ENCODE measurements at places on chromosomes 13 and 19. TPM values are rescaled to one million over a fixed set of nuclear protein-coding genes. Genes with fewer than 3 reads are reported as not detected.

The ZNF888 gene
- 1.4 TPM for total RNA-seq

DNA sequence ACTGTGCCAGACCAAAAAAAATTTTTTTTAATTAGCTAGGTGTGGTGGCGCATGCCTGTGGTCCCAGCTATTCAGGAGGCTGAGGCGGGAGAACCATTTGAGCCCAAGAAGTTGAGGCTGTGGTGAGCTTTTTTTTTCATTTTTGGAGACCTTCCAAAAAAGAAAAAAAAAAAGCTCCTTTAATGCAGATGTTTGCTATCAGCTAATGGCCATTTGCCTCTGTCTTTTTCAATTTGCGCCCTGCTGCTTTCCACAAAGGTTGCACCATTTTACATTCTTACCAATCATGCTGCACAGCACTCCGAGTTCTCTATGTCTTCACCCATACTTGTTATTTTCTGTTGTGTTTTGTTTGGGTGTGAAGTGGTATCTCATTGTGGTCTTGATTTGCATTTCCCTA is 15.6 kb upstream of the SMARCA4 start:
- H3K4me3 ChIP-seq, result no peak overlapping the region
- H3K4me1 ChIP-seq, result peaks cover 5% of the 10 kb centered on the region
- H3K27me3 ChIP-seq, result no peaks in the 10 kb centered on the region

DNA sequence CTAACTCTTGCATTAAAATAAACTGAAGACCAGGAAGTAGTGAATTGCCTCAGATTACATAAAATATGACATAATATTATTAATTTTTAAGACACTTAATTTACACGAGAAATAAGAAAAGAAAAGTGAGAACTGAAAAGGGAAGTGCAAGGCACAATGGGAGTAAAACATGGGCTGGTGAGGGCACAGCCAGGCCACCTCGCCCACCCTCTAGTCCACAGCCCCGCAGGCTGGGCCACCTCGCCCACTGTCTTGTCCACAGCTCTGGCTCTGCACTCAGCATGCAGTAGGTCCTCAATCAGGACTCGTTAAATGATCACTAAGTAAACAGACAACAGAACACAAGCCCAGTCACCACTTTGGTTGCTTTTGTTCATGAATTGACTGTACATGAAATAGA is 67.8 kb upstream of the ARHGEF7 start:
- H3K27me3 ChIP-seq, result no peaks in the 10 kb centered on the region
- H3K27ac ChIP-seq, result no peak overlapping the region
- no peak for DNase-seq
- H3K4me3 ChIP-seq, result no peak overlapping the region
- H3K36me3 ChIP-seq, result no peaks in the 10 kb centered on the region

GRCh38 chr13:20679879-20680278 is 23.6 kb upstream of the IL17D start:
- H3K27ac ChIP-seq, result no peak overlapping the region
- H3K27me3 ChIP-seq, result no peaks in the 10 kb centered on the region
- H3K4me1 ChIP-seq, result no peaks in the 10 kb centered on the region

- H3K27ac ChIP-seq, result no peak overlapping the region
- DNase-seq, result no peak
- H3K27me3 ChIP-seq, result no peaks in the 10 kb centered on the region
- peaks cover 47% of the 10 kb centered on the region for H3K36me3 ChIP-seq
Observed at GRCh38 chr19:6421075-6422014, 3.3 kb downstream of the KHSRP start.

GRCh38 chr13:24274452-24275021 is 34.8 kb upstream of the C1QTNF9 start:
- no peaks in the 10 kb centered on the region for H3K36me3 ChIP-seq
- H3K4me1 ChIP-seq, result peaks cover 9% of the 10 kb centered on the region
- no peaks in the 10 kb centered on the region for H3K27me3 ChIP-seq
- no peak for DNase-seq
- no peak overlapping the region for H3K4me3 ChIP-seq

The KCNN1 gene
- 0.99 TPM for total RNA-seq

GRCh38 chr13:48043789-48044503 is 6.4 kb downstream of the NUDT15 start:
- H3K36me3 ChIP-seq, result no peaks in the 10 kb centered on the region
- no peaks in the 10 kb centered on the region for H3K27me3 ChIP-seq
- peak overlapping the region; percentile 34 for H3K27ac ChIP-seq
- no peak overlapping the region for H3K4me3 ChIP-seq

DNA sequence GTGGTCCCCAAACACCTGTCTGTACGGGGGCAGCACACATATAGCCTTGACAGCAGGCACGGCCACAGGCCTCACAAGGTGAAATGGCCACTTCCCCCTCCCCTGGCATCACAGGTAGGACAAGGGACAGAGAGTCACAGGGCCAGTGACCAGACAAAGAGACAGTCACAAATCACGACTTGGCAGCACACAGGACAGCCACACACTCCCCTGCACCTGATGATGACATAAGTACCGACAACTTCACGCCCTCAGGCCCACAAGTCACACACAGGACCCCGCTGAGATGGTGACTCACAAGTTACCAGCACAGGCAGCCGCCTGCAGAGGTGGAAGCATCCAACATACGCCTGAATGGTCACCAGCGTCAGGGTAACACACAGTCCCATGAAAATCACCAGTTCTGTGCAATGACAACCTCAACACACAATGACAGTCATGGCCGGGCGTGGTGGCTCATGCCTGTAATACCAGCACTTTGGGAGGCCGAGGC is 16.5 kb downstream of the TYK2 start:
- H3K27me3 ChIP-seq, result no peaks in the 10 kb centered on the region
- DNase-seq, result no peak
- H3K36me3 ChIP-seq, result peaks cover 41% of the 10 kb centered on the region
- no peak overlapping the region for H3K4me3 ChIP-seq
- H3K27ac ChIP-seq, result no peak overlapping the region

DNA sequence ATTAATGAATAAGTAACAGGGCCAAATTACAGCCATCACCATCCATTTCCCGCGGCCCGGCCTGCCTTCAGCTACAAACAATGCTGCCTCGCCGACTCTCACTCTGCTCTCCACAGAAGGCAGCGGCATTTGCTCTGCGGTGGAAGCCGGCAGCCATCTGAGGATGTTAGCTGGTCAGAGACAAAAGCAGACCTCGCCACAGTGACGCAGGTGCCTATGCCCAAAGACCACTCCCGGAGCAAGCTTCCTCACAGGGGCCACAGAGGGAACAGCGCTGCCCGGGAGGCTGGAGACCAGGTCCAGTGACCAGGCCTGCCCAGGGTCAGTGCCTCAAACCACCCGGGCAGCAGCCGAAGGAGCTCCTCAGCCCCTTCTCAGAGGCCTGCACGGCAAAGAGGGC is 16.4 kb downstream of the PEPD start:
- H3K4me1 ChIP-seq, result no peaks in the 10 kb centered on the region
- H3K4me3 ChIP-seq, result no peak overlapping the region
- DNase-seq, result no peak
- H3K27ac ChIP-seq, result no peak overlapping the region
- H3K27me3 ChIP-seq, result no peaks in the 10 kb centered on the region
- H3K36me3 ChIP-seq, result peaks cover 15% of the 10 kb centered on the region

DNA sequence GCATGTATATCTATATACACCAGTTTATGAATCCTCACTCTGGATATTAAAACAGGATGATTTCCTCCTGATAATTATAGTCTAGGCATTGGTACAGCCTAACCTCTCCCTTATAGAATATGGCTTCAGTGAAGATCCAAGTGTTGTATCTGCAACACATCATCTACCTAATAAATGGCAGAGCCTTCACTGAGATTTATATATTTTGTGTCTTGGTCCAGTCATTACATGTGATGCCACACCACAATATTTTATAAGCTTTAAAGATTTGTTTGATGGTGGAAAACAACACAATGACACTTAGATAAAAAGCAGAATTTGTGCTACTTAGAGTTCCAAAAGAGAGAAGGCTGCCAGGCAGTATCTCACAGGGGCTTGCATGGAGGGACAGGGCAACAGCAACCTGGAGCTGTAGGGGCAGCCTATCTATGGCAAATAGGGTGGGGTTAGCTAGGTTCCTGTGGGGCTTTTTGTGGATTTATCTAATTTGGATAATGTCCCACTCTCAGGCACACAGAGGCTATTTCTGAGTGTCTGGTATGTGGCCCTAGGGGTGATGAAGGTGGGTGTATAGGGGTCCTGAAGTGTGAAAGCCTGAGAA is 1736.7 kb upstream of the PRR20A start:
- H3K4me3 ChIP-seq, result no peak overlapping the region
- no peaks in the 10 kb centered on the region for H3K36me3 ChIP-seq
- no peaks in the 10 kb centered on the region for H3K27me3 ChIP-seq
- DNase-seq, result no peak

The C19orf38 gene
- 3.5 TPM for total RNA-seq

DNA sequence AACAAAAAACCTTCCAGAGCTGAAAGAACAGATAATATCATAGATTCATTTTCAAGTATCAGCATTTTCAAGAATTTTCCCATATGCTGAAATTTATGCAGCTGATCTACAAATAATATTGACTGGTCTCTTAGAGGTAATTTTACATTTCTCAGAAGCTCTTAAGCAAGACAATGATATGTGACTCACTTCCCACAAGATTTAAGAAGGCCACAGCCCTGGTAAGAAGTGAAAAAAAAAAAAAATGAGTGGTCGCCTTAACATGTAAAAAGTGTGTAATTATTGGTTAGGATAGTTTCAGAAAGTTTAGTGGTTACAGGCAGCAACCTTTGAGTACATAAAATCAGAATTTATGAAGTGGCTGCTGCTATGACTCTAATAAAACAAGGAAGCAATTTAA is 54.5 kb downstream of the NUFIP1 start:
- H3K4me3 ChIP-seq, result no peak overlapping the region
- DNase-seq, result no peak
- no peaks in the 10 kb centered on the region for H3K36me3 ChIP-seq
- peaks cover 43% of the 10 kb centered on the region for H3K4me1 ChIP-seq
- H3K27me3 ChIP-seq, result no peaks in the 10 kb centered on the region

DNA sequence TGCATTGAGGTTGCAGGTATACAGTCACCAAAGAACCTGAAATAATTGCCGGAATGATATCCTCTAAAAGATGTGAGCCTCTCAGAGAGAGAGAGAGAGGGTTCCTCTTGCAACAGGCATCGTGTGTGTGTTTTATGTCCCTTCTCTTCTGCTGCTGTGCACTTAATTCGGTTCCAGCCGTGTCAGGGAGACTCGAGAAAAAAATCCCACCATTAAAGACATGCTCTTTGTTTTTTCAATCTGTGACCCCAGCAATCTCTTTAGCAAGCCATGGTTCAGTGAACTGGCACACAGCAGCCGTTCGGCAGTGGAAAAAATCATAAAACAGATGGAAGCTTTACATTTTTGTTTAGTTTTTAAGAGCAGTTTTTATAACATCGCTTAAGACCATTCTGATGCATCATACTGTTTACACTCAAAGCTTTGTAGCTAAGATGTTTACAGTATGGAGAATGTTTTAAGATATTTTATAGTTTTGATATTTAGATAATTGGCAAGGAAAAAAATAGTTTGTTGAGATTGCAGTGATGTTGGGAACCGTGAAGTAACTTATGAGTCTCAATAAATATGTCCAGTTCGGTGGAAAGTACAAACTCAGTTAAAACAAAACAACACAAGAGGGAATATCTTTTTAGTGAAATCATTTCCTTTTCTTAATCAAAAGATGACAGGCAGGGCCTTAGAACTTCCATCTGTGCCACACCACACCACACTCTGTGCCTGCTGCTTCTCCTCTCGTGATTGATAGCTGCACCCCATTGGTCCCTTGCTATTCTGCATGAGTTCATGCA is 31.2 kb upstream of the ZNF536 start:
- H3K27ac ChIP-seq, result no peak overlapping the region
- no peak overlapping the region for H3K4me3 ChIP-seq

GRCh38 chr13:35984776-35985453 is 146.3 kb downstream of the DCLK1 start:
- H3K27ac ChIP-seq, result no peak overlapping the region

DNA sequence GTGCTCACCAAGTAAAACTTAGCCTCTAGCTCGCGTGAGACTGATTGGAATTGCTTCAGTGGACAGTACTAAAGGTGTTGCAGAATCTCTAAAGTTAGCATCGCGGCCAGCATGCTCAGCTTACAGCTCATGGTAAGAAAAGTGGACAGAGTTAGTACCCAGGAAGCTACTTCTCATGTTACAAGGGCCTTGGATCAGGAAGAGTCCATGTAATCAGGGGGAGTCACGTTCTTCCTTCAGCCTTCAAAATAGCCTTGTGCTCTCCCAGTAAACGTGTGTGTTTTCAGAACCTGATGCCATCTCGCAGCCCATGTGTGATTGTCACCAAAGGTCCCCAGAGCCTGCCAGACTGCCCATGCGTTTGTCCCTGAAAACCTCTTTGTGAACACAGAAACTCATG is 195.8 kb upstream of the RNF113B start:
- no peak overlapping the region for H3K27ac ChIP-seq
- no peak for DNase-seq
- no peaks in the 10 kb centered on the region for H3K27me3 ChIP-seq
- no peaks in the 10 kb centered on the region for H3K36me3 ChIP-seq
- no peak overlapping the region for H3K4me3 ChIP-seq

The GPC6 gene
- 56.4 TPM for total RNA-seq

DNA sequence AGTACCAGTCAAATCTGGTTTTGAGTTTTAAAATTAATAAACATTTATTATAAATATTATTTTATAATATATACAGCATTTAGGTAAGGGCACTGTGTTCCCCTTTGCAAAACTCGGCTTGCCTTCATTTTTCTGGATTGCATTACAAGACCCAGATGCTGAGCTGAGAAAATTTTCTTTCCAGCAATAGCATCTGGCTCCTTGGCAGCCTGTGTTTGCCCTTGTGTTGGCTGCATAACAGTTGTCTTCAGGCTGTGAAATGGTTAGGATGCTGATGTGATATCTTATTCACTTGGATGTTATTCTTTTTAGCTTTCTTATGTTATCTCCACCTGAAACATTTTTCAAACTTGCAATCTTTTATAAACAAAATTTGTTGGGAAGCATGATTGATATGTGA is 784.4 kb downstream of the DACH1 start:
- no peak overlapping the region for H3K4me3 ChIP-seq
- H3K36me3 ChIP-seq, result no peaks in the 10 kb centered on the region
- no peaks in the 10 kb centered on the region for H3K27me3 ChIP-seq
- no peak overlapping the region for H3K27ac ChIP-seq
- no peaks in the 10 kb centered on the region for H3K4me1 ChIP-seq

The DLEU7 gene
- total RNA-seq, result 0.14 TPM
